ENCODE measurements at places on chromosomes 6 and 20.

GRCh38 chr6:56949925-56950495, 4.9 kb upstream of the BEND6 start:
- DNase-seq = no peak

- DNase-seq = no peak
These were observed 3.0 kb downstream of the PPT2 start for GRCh38 chr6:32156891-32157290.

DNA sequence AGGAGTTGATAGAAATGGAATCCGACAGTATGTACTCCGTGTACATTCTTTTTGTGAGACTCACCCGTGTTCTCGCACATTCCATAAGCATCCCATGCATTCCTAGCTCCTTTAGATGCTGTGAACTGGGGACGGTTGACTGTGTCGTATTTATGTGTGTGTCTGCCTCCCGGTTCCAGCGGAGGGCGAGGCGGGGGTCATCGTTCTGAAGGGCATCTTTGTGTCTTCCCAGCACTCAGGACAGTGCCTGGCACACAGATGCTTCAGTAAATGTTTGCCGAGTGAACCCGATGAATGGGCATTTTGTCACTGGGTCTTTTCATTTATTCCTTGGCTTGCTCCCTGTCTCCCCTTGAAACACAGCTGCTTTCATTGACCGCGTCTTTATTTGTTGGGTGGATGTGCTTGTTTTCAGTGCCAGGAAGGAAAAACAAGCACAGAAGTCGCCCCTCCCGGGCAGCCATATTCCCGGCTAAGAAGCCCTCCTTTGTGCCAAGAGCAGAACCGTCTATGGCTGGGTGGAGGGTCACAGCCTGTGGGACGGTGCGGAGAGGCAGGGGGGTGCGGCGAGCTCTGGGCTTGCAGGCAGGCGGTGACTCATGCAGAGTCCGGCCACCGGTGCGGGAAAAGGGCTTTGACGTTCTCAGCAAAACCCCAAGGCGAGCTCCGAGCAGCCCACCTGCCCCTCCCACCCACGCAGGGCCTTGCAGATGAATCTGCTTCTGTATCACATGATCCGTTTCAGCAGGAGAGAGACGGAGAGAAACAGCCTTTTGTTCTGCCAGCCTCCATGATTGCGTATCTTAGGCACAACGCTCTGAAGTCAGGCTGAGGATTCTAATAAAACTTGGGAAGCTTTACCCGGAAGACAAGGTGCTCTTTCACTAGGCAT, 11.2 kb upstream of the PSMG4 start:
- no peak for DNase-seq

- no peak for DNase-seq
These were observed 22.4 kb downstream of the EDN3 start for GRCh38 chr20:59322585-59323454.

DNA sequence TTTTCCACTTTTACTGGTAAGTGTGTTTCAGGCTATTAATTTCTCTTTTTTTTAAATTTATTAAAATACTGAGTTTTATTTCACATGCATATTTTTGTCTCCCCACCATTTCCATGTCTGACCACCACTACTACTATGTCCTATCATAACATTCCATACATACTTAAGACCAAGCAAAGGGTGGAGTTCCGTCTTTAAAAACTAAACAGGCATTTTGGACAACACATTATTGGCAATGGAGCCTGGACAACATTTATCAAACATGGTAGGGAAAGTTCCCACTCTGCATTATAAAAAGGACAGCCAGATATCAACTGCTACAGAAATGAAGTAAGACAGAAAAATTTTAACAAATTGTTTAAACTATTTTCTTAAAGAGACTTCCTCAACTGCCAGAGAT, 91.9 kb downstream of the LMBRD1 start:
- no peak for DNase-seq

DNA sequence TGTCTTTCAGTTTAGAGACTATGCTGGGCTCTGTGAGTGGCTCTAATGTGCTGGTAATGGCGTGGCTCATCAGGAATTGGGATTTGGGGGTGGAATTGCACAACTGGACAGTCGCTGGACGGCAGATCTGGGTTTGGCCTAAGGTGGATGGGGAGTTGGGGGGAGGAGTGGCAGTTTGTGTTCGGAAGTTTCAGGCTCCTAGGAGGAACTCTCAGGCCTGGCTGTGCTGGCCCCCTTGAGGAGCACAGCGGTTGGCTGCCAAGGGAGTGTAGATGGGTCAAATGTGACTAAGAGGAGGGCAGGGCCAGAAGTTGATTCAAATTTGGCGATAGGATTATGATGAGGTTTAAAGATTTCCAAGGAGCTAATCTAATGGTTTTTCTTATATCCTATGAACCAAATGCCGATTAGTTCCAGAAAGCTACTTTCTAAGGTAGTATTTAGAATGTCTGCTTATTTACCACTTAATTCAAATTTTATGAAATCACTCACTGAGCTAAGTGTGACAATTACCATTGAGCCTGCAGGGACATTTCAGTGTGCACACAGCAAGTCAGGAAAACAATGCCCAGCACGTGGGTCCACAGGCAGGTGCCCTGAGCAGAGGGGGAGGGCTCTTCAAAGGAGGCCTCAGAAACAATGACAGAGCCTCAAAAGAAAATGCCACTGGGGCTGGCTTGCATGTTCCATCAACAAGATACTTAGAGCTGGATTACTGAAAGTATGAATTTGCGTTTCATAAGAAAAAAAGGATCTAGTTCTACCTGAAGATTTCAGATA, 111.0 kb downstream of the GJA10 start:
- no peak for DNase-seq

DNA sequence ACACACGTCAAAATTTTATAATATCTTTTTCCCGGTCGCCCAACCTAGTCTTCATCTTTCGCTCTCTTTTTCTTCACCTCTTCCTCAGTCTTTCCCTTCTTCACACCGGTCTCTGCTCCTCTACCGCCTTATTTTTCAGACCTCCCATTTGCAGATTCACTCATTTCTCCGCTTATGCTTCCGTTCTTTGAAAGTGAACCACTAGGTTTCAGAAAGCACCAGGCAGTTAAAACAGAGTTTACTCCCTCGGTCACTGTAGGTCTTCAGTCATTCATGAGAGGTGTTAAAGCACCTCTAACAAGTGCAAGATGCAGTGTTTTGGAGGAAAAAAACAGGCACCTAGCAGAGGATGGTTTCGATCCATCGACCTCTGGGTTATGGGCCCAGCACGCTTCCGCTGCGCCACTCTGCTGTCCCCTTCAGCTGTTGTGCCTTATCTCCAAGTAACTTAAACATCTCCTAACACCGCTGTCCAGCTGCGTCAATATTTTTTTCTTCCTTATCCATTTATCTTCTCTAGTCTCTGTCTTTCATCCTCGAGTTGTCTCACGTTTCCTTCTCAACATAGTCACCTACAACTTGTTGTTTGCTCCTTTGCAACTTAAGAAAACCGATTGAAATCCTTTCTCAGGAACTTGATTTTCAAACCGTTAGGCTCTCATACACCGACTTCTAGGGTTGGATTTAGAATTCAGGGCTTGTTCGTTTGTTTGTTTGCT, 119.7 kb upstream of the ZNF184 start:
- DNase-seq = peak; percentile 27

DNA sequence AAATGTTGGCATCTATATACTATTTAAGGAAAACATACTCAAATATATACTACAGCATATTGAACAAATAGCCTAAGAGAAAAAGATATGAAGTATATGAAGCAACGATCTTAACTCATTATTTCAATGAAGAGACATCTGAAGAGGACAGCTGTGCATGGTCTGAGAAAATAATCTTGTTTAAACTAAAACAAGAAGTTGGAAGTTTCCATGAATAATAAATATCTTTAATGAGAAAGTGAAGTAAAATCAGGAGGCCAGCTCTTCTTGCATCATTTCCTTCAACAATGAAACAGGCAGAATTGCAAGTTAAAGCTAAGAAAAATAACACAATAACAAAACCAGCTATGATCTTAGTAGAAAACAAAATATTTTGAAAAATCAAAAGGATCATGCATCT, 1265.4 kb upstream of the MAP3K7 start:
- peak; percentile 10 for DNase-seq

- no peak for DNase-seq
These were observed 52.9 kb upstream of the SIRPA start for GRCh38 chr20:1842281-1842680.

GRCh38 chr6:133888929-133889556, at the start of gene TCF21:
Gene TCF21 (plus strand): TSS chr6:133889113. CDS start chr6:133889398, 285 bp downstream.
- DNase-seq = no peak

DNA sequence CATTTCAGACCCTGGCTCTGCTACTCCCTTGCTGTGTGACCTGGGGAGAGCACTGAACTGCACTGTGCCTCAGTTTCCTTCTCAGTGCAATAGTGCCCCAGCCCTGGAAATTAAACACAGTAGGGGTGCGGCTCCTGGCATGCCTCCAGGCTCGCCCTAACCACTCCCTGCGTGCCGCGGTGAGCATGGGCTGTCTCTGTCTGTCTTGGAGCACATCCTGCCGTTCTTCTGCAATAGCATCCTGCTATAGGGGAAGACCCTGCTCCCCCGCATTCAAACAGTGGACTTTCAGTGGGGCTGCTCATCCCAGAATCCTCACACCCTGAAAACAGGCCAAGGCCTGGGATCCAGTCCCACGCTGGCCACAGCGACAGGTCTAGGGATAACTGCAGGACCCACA, 129.5 kb downstream of the FOXC1 start:
- no peak for DNase-seq

DNA sequence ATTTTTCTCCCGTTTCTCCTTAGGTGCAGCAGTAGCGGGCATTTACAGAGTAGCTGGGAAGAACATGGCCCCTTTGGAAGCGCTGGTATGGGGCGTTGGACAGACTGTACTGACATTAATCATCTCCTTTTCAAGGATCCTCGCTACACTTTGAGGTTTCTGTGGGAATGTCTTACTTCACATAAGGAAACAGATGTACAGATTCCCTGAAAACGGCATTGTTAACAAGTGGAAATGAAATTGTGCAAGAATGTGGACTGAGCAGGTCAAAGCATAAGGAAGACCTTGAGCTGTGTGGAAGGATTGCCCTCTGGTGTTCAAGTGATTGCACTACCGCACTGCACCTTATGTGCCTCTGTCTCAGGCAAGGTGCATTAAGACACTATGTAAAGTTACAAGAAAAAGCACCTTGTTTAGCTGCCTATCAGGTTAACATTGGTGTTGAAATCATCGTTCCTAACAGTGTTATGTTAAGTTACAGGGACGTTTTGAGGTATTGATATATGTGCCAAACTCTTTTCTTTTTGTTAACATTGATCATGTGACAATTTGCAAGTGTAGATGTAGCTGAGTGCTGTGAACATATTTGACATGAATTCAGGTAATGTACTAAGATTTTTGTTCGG, 38.0 kb downstream of the TMEM170B start:
- DNase-seq = peak; percentile 83

DNA sequence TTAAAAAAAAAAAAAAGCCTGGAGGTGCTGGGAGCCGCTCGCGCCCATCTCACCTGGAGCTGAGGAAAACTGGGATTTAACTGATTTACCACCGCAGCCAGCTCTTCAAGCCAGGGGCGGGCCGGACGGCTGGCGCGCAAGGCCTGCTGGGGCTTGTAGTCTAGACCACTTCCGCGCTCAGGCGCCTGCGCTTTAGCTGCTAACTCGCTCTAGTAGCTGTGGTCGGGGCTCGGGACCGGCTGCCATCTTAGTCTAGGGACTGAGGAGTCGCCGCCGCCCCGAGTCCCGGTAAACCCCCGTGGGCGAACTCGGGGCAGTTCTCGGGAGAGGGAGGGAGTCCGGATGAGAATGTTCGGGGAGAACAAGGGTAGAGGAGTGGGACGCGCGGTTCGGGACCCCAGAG, at the start of gene ITCH:
ITCH (plus strand) TSS at position 212 of the 403 bp plus-strand sequence. CDS start 30,539 bp downstream, outside the sequence.
- peak; percentile 98 for DNase-seq

DNA sequence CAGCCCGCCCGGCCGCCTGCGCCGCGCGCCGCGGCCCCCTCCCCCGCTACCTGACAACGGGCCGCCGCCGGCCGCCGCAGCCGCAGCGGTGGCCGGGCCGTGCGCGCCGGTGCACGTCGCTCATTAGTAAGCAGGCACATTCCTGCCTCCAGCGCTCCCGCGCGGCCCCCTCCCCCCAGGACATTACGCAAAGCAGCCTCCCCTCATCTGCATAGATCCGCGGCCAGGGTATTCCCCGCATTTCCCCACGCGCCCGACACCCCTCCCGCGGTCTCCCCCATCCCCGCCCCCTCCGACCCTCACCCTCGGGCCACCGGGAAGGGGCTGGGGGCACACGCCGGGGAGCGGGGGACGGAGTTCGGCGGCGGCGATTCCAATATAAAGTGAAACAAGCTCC, at the start of gene HIVEP2:
HIVEP2 (minus strand) TSS at position 128 of the 397 bp plus-strand sequence. CDS start 170,438 bp downstream, outside the sequence.
- DNase-seq = peak; percentile 87

DNA sequence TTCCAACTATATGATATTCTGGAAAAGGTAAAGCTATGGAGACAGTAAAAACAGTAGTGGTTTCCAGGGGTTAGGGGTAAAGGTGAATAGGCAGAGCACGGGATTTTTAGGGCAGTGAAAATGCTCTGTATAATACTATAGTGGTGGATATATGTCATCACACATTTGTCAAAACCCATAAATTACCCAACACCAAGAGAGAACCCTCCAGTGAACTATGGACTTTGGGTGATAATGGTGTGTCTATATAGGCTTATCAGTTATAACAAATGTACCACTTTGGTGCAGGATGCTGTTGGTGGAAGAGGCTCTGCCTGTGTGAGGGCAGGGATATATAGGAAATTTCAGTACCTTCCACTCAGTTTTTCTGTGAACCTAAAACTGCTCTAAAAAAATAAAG, 149.9 kb downstream of the GPX5 start:
- no peak for DNase-seq
